ENCODE measurements at places on chromosomes 7 and 10.

DNA sequence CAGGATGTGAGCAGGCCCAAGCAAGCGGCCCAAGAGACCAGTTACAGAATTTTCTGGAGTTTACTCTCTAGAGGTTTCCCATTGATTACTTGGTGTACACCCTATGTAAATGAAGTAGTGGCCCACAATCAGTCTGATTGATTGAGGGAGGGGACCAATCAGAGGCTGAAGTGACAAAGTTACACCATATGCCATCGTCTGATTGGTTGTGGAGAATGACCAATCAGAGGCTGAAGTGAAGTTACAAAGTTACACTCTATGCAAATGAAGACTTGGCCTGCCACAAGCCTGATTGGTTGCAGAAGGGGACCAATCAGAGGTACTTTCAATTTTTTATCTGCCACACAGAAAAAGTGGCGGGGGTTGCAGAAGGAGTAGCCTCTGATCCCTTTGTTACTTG is 83.7 kb downstream of the KIF20B start:
- no peak for DNase-seq

DNA sequence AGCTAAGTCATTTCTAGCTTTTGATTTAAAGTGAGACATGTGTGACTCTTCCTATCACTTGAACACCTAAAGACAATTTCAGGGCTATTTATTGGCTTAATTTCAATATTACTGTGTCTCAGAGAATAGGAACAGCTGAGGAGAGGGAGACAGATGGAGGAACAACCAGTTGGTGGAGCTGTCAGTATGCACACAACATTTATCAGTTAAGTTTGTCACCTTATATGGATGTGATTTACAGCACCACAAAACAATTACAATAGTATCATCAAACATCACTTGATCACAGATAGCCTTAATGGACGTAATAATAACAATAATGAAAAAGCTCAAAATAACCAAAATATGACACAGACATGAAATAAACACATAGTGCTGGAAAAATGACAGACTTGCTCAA is 129.6 kb downstream of the NPSR1 start:
- DNase-seq: no peak

DNA sequence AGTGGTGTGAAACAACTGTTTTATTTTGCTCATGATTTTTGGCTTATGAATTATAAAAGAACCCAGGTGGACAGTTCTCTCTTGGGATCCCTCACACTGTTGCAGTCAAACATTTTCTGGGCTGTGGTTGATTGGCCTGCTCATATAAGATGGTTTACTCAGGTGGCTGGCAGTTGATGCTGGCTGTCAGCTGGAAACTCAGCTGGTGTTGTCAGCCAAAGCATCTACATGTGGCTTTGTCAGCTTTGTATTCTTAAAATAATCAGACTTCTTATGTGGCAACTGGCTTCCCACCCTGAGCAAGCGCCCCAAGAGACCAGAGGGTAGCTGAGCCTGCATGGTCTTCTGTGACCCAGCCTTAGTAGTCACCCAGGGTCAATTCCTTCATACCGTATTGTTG is 534.7 kb downstream of the NRG3 start:
- DNase-seq: no peak

GRCh38 chr7:68776326-68776725 is 821.9 kb upstream of the AUTS2 start:
- no peak for DNase-seq

DNA sequence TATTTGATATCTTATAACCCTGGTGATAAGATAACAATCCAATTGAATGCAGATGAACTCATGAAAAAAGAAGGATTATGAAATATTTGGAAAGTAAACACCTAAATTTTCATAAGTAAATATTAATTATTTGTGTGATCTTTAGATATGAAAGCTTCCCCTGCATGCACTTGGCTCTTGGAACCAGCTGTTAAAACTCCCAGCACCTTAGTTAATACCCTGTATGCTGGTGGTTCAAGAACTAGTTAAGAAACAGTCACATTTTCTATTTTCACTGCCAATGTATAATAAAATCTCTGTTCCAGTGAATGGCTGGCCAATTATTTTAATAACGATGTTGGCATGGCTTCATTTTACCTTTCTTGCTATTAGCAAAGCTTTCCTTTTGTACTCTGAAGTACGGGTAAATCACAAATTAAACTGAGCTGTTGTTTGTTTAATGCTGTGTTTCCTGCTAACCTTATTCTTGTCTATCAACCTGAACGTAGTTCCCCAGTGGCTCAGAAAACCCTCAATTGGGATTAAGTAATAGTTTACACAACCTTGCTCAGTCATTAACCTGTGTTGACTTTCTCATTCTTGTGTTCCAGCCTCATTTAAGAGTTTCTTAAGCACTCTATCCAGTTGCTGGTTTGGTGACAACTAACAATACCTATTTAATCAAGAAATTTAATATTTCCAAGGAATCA is 38.9 kb downstream of the MET start:
- DNase-seq: no peak

GRCh38 chr7:87424075-87424474 is 51.4 kb downstream of the ABCB4 start:
- no peak for DNase-seq

- DNase-seq: peak; percentile 62
Measured at GRCh38 chr10:32139223-32140073, 83.2 kb upstream of the KIF5B start.

DNA sequence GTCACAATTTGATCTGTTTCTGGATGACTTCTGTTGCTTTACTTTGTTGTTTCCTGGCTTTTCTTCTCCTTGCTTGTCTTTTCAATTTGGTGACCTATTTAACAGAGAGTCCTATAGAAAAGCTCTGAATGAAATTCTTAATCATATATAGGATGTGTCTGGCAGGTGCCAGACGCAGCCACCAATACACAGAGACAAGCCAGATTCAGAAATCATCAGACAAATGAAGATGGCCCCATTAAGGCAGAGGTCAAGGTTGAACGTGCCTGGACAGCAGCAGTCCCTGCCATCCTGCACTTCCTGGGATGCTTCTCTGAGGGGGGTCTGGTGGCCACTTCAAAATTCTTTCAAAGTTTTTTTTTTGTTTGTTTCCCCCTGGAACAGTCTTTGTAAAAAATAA is 846.7 kb upstream of the COBL start:
- no peak for DNase-seq

DNA sequence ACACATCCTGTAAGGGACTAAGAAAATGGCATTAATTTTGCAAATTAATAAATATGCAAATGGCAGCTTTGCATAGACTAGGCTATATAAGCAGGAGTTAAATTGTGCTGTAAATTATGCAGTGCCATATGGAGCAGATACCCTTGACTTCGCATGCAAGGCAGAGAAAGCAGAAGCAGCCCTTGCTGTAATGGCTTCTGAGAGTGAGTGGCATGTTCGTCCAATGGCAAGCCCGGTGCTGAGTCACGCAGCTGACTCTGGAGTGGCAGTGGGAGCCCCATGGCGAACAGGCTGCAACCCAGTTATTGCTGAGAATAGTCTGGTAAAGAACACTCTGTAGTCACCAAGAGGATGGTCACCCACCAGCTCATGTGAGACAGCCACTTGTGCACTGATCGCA is 1186.5 kb downstream of the TYW1 start:
- no peak for DNase-seq

- no peak for DNase-seq
Measured at GRCh38 chr7:128347647-128348097, 4.0 kb upstream of the RBM28 start.

DNA sequence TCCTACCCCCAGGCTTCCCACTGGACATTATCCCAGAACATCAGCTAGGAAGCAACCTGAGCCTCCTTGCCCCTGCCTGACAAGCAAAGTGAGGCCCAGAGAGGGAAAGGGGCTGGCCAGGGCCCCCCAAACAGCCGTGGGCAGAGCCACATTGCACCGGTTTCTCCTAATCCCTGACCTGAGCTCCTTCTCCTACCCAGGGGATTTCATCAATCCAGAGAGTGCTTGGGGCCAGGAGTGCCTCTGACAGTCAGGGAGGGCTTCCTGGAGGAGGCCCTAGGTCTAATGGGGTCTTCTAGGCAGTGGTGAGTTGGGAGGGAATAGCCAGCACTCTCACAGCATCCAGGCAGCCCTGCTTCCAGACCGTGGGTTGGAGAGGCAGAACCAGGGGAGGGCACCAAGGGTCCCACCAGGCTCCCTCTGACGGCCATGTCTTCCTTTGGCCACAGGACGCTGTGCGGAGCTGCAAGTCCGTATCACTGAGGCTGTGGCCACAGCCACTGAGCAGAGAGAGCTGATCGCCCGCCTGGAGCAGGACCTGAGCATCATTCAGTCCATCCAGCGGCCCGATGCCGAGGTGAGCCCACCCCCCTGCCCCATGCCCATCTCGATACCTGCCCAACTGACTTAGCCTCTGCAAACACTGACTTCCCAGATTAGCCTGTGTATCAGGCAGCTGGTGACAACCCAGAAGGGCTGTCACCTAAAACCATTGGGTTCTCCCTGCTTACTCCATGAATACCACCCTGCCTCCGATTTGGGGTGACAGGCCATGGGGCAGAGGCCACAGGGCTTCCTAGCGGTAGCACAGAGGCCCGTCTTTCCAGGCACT is 13.5 kb upstream of the SH2B2 start:
- DNase-seq: no peak

DNA sequence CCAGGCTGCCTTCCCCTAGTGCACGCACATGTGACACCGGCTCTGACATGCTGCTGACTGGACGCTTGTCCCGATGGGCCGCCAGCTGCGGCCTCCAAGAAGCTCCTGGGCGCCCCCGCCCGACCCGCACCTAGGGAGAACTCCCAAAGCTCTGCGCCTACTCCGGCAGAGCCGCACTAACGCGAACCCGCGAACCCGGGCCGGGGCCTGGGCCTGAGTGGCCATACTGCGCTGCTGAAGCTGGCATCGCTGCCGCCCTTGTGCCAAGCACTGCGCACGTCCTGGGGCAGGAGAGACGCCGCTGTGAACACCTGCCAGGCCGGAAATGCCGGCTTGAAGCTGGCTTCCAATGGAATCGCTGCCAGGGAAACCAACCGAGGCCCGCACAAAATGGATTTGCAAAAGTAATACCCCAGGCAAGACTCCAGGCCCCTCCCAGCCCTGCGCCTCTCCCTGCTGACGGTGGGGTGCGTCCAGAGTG is 85.1 kb downstream of the WASHC2A start:
- no peak for DNase-seq

DNA sequence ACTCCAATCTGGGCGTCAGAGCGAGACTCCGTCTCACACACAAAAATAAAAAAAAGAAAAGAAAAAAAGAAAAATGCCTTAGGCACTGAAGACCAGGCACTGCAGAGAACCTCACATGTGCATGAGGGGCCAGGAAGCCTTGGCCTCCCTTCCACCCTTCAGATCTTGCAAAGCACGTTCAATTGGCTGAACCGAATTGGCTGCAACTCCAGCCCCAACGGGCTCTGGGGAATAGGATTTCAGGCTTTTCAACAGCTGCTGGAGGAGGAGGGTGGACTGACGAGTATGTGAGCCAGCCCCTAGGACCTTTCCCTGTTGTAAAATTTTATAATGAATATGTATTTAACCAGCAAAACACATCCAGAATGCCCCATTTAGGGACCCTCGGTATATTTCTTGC is 16.7 kb downstream of the TMEM120A start:
- DNase-seq: no peak

DNA sequence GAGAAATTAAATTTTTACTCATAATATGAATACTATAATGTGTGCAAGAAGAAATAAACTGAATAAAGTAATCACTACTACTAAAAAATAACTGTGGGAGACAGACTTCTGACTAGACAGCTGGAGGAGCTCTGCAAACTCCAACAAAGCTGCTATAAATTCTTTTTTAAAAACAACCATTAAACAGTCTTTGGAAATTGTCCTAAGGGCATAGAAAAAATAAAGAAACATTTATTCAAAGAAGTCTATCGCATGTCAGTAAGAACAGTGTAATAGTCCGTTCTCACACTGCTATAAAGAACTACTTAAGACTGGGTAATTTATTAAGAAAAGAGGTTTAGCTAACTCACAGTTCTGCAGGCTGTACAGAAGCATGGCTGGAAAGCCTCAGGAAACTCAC is 56.0 kb downstream of the ZPBP start:
- no peak for DNase-seq

DNA sequence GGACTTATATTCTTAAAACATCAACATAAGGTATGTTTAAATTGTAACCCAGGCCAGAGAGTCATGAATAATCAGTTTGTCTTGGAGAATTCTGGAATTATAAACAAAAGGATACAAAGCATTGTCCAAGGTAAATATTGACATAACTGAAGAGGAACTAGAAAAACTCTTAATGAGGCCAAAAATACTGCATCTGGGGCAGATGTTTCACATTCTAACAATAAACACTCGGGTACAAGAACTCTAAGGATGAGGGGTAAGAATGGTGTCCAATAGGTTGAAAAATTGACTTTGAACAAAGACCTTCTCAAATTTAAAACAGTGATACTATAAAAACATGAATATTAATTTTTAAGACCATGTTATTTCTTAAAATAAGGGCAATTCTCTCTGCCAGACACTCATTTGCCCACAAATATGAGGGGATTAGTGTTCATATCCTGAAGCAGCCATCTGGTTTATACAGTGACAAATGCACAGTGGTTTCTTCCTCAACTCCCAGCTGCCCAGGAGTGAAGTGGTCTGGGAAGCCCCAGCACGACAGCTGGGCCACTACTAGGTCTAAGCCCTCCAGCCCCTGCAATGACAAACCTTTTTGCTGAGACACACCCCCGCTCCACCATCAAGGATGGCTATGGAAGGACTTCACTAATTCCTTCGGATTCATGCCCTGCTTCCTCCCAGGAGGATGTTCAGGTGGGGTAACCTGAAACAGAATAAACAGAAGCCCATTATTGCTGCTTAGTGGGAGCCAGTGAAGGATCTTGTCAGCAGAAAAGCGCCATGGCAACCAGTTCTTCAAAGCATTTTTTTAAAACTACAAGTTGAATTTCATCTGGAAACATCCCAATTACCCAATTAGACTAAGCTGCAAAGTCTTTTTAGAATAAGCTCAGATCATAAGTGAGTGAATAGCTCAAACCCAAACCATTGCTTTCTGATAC is 107.5 kb upstream of the ARID5B start:
- no peak for DNase-seq

DNA sequence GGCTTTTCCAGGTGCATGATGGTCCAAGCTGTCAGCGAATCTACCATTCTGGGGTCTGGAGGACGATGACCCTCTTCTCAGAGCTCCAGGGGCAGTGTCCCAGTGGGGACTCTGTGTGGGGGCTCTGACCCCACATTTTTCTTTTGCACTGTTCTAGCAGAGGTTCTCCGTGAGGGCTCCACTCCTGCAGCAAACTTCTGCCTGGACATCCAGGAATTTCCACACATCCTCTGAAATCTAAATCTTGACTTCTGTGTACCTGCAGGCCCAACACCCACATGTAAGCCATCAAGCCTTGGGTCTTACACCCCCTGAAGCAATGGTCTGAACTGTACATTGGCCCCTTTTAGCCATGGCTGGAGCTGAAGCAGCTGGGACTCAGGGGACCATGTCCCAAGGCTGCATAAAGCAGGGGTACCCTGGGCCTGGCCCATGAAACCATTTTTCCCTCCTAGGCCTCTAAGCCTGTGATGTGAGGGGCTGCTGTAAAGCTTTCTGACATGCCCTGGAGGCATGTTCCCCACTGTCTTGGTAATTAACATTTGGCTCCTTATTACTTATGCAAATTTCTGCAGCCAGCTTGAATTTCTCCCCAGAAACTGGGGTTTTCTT is 86.9 kb downstream of the ZNF783 start:
- DNase-seq: no peak

Data from GDM1 (cell line).